ENCODE measurements at places on chromosomes 5 and 9. TPM values are rescaled to one million over a fixed set of nuclear protein-coding genes. Genes with fewer than 3 reads are reported as not detected.

Gene SPINK5
- 4.2 TPM for total RNA-seq

Gene PTPRD
- total RNA-seq, result 9.2 TPM

Gene C8G
- not detected for total RNA-seq

DNA sequence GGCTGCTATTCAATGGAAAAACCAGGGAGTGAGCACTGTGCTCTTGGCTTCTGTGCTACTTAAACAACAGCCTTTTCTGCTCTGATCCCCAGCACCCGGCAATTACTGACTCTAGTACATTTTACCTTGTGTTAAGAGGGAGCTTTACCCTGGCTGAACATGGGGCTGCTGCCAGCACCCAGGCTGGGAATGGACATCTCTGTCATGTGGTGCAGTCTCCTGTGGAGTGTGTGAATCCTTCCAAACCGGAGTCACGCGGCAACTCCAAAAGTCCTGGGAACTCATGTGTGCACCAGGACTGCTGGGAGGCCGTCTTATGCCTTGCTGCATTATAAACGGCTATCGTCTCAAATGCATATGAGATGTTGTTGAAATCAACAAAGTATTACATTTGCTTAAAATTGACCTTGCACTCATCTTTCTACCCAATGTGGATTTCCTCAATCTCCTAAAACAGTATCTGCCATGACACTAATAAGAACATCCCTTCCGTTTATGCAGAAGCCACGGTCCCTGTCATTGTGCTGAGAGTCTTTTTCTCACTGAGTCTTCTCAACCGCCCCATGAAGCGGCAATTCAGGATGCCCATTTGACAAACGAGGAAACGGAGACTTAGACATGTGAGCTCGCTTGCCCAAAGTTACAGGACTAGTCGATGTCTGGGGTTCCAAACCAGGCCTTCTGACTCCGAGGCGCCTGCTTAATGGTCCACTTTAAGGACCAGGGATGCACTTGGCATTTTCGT is 884 bp upstream of the GSN start:
- H3K4me1 ChIP-seq, result peaks cover 26% of the 10 kb centered on the region
- H3K27me3 ChIP-seq, result no peaks in the 10 kb centered on the region
- no peak for DNase-seq
- peak overlapping the region; percentile 89 for H3K4me3 ChIP-seq
- peak overlapping the region; percentile 91 for H3K27ac ChIP-seq
- no peaks in the 10 kb centered on the region for H3K36me3 ChIP-seq

GRCh38 chr9:13001989-13002580 is 227.3 kb downstream of the LURAP1L start:
- H3K4me3 ChIP-seq, result no peak overlapping the region
- no peaks in the 10 kb centered on the region for H3K4me1 ChIP-seq
- DNase-seq, result no peak
- no peaks in the 10 kb centered on the region for H3K27me3 ChIP-seq
- no peak overlapping the region for H3K27ac ChIP-seq
- no peaks in the 10 kb centered on the region for H3K36me3 ChIP-seq

GRCh38 chr9:114035221-114035844 is 42.8 kb downstream of the AMBP start:
- no peak overlapping the region for H3K27ac ChIP-seq
- DNase-seq, result peak; percentile 10
- H3K27me3 ChIP-seq, result no peaks in the 10 kb centered on the region
- no peak overlapping the region for H3K4me3 ChIP-seq
- no peaks in the 10 kb centered on the region for H3K4me1 ChIP-seq
- H3K36me3 ChIP-seq, result no peaks in the 10 kb centered on the region

Data from upper lobe of left lung (tissue), 6 donors.